ENCODE measurements at places on chromosomes 3 and 15. TPM values are rescaled to one million over a fixed set of nuclear protein-coding genes. Genes with fewer than 3 reads are reported as not detected.

DNA sequence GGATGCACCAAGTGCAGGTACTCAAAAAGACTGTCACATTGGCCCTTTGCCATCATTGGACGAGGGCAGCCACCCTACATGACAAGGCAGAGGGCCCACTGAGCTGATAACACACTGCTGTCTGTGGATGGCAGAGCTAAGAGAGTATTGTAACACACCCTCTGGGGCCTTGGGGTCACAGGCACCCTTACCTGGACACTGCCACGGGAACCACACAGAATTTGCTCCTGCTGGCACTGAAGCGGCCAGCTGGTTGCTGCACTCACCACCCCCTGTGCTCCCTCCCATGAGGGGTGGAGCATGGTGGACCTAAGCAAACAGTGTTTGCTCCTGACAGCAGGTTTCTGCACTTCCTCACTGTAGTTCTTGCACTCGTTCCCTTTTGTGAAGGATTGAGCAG, 208.2 kb upstream of the SGO1 start:
- H3K4me1 ChIP-seq = no peaks in the 10 kb centered on the region
- no peak for DNase-seq
- H3K27ac ChIP-seq = no peak overlapping the region
- peaks cover 4% of the 10 kb centered on the region for H3K27me3 ChIP-seq
- H3K4me3 ChIP-seq = no peak overlapping the region
- H3K36me3 ChIP-seq = no peaks in the 10 kb centered on the region

- DNase-seq = no peak
- peaks cover 8% of the 10 kb centered on the region for H3K36me3 ChIP-seq
- H3K4me3 ChIP-seq = peak overlapping the region; percentile 82
- no peaks in the 10 kb centered on the region for H3K27me3 ChIP-seq
- H3K4me1 ChIP-seq = peaks cover 66% of the 10 kb centered on the region
- H3K27ac ChIP-seq = peak overlapping the region; percentile 92
Measured at GRCh38 chr15:40323953-40324937, 753 bp downstream of the INAFM2 start.

GRCh38 chr3:125317761-125318160, 57.4 kb downstream of the ZNF148 start:
- H3K4me3 ChIP-seq = no peak overlapping the region
- no peak for DNase-seq
- peaks cover 18% of the 10 kb centered on the region for H3K4me1 ChIP-seq
- peak overlapping the region; percentile 64 for H3K27ac ChIP-seq

- no peaks in the 10 kb centered on the region for H3K27me3 ChIP-seq
- H3K4me1 ChIP-seq = no peaks in the 10 kb centered on the region
- no peak overlapping the region for H3K27ac ChIP-seq
Measured at GRCh38 chr15:91424001-91424400, 323.9 kb downstream of the SV2B start.

DNA sequence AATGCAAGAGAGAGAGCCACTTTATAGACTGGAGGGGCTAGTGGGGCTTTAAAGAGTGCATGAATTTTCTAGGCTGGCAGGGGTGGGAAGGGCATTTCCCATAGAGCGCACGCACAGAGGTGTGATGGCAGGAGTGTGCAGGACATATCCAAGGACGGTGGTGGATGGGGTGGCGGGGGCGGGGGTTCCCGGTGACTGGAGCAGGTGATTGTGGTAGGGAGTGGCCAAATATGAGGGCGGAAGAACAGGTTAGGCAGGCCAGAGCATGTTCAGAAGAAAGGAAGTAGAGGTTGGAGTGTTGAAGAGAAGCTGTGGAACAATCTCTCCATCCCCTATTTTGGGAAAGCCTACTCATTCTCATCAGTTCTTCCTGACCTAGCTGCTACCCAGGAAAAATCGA, 18.1 kb downstream of the FAM81A start:
- no peaks in the 10 kb centered on the region for H3K36me3 ChIP-seq
- DNase-seq = no peak
- H3K4me3 ChIP-seq = no peak overlapping the region
- no peaks in the 10 kb centered on the region for H3K4me1 ChIP-seq

DNA sequence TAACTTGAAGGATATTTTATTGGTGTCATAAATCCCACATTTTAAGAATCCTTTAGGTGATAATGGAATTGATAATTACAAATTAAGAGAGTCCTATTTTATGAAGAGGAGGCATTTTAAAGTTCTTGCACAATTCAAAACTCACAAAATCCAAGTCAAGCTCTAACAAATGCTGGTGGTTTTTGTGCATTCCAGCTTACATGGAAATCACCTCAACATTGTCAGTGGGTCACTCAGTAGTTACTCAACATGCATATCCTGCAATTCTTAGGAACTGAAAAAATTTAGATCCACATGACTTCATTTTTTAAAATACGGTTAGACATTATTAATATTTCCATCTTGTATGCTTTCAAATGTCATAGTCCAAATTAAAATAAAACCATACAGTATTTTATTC, 487.2 kb downstream of the CNTN3 start:
- no peak overlapping the region for H3K4me3 ChIP-seq
- peaks cover 15% of the 10 kb centered on the region for H3K4me1 ChIP-seq
- H3K27me3 ChIP-seq = no peaks in the 10 kb centered on the region
- DNase-seq = no peak
- no peaks in the 10 kb centered on the region for H3K36me3 ChIP-seq

ZNF197 gene
- 20.1 TPM for total RNA-seq

DNA sequence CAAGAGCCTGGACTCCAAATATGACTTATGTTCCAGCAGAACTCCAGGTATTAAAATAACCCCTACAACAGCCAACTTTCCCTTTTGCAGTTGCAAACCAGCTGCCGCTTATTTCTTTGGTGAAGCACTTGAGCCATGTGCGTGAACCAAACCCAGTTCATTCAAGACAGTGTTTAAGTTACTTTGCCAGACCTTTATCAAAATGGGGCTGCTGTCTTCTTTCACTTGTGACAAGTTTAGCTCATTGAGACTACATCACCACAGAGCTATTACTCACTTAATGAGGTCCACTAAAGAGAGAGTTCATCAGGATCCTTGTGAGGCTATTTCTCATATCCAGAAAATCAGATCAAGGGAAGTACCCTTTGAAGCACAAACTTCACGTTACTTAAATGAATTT, 2.4 kb upstream of the XRN1 start:
- peaks cover 10% of the 10 kb centered on the region for H3K36me3 ChIP-seq
- H3K4me3 ChIP-seq = no peak overlapping the region
- peaks cover 28% of the 10 kb centered on the region for H3K4me1 ChIP-seq
- H3K27me3 ChIP-seq = no peaks in the 10 kb centered on the region
- H3K27ac ChIP-seq = no peak overlapping the region

DNA sequence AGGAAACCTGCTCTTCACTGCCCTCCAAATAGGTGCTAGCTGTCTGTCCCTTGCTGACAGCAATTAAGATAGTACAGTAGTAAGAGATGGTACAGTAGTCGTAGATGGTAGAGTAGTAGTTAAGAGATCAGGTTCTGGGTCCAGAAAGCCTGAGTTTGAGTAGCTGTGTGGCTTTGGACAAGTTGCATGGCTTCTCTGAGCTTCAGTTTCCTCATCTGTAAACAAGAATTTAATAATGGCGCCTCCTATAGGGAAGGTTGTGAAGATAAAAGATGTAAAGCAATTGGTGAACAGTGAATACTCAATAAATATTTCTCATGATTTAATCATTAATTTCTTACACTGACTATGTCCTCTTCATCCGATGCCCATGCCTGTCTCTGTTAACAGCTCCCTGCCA, 86.9 kb upstream of the BCL6 start:
- peaks cover 16% of the 10 kb centered on the region for H3K4me1 ChIP-seq
- H3K36me3 ChIP-seq = no peaks in the 10 kb centered on the region
- no peak overlapping the region for H3K27ac ChIP-seq
- H3K4me3 ChIP-seq = no peak overlapping the region
- H3K27me3 ChIP-seq = no peaks in the 10 kb centered on the region

CD80 gene
- total RNA-seq = not detected

MEGF11 gene
- not detected for total RNA-seq

GRCh38 chr3:9124730-9125129, 124.7 kb downstream of the SRGAP3 start:
- no peak overlapping the region for H3K4me3 ChIP-seq
- peaks cover 17% of the 10 kb centered on the region for H3K27me3 ChIP-seq
- no peaks in the 10 kb centered on the region for H3K36me3 ChIP-seq
- no peak for DNase-seq
